ENCODE measurements at places on chromosomes 1 and 21. TPM values are rescaled to one million over a fixed set of nuclear protein-coding genes. Genes with fewer than 3 reads are reported as not detected.

DNA sequence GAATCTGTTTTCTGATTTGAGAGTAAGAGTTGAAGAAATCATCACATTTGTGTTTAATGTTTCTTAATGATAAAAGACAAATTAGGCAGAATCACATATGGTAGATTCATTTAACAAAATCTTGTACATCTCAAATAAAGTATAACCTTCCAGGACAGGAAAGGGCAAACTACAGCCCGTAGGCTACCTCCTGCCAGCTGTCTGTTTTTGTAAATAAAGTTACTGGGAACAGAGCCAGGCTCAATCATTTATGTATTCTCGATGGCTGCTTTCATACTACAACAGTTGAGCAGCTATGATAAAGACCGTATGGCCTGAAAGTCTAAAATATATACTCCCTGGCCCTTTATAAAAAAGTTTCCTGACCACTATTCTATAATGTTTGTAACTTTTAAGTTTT lies 204.1 kb downstream of the COL24A1 start:
- no peaks in the 10 kb centered on the region for H3K27me3 ChIP-seq
- no peaks in the 10 kb centered on the region for H3K36me3 ChIP-seq
- no peak for DNase-seq
- H3K4me1 ChIP-seq = no peaks in the 10 kb centered on the region
- H3K4me3 ChIP-seq = no peak overlapping the region
- H3K27ac ChIP-seq = no peak overlapping the region

STIL gene
- 38.2 TPM for total RNA-seq

SPRR2B gene
- total RNA-seq = not detected

GRCh38 chr1:244075247-244075722 lies 24.2 kb downstream of the ZBTB18 start:
- no peak overlapping the region for H3K4me3 ChIP-seq
- H3K27me3 ChIP-seq = no peaks in the 10 kb centered on the region
- no peak overlapping the region for H3K27ac ChIP-seq
- H3K4me1 ChIP-seq = peaks cover 11% of the 10 kb centered on the region

- no peak overlapping the region for H3K4me3 ChIP-seq
- no peaks in the 10 kb centered on the region for H3K36me3 ChIP-seq
- no peaks in the 10 kb centered on the region for H3K27me3 ChIP-seq
- no peaks in the 10 kb centered on the region for H3K4me1 ChIP-seq
These were observed 212.8 kb upstream of the RAB4A start for GRCh38 chr1:229058111-229058561.
